ENCODE measurements at places on chromosomes 1 and 21.

GRCh38 chr1:47175227-47175934 is 14.5 kb downstream of the PDZK1IP1 start:
- peak; percentile 67 for DNase-seq

DNA sequence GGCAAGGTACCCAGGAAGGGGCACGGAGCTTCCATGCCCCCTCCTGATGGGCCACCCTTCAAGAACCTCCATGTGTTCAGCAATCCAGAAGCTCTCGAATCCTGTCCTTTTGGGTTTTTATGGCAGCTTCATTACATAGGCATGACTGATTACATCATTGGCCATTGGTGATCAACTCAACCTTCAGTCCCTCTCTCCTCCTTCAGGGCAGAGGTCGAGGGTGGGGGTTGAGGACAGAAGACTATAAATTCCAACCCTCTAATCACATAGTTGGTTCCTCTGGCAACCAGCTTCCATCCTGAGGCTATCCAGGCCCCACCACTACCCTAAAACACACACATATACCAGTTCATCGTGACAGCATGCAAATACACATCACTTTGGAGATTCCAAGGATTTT is 135.7 kb downstream of the ZNF281 start:
- no peak for DNase-seq

- DNase-seq, result no peak
These were observed 21.2 kb downstream of the TNNT2 start for GRCh38 chr1:201356236-201356635.

DNA sequence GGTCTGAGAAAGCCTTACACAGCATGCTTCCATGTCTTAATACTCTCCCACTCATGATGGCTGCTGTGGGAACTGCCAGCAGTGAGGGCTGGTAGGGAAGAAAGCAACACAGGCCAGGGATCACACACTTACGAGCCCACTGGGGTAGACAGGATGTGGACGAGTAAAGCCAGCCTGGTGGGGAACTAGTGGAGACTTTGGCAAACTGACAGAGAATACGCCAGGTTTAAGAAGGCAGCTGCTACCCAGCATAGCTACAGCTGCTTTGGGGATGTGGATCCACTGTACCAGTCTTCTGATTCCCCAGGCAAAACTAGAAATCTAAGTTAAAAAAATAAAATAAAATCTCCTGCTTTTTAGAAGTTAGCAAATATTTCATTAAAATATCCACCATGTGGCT is 664.0 kb downstream of the SMYD3 start:
- DNase-seq, result no peak

GRCh38 chr1:66505671-66506392 is 28.1 kb upstream of the SGIP1 start:
- no peak for DNase-seq

Measured in GM13977 (cell line).